ENCODE measurements at places on chromosomes 11 and 22.

GRCh38 chr11:101474666-101475065 lies 109.1 kb downstream of the TRPC6 start:
- no peak for DNase-seq

DNA sequence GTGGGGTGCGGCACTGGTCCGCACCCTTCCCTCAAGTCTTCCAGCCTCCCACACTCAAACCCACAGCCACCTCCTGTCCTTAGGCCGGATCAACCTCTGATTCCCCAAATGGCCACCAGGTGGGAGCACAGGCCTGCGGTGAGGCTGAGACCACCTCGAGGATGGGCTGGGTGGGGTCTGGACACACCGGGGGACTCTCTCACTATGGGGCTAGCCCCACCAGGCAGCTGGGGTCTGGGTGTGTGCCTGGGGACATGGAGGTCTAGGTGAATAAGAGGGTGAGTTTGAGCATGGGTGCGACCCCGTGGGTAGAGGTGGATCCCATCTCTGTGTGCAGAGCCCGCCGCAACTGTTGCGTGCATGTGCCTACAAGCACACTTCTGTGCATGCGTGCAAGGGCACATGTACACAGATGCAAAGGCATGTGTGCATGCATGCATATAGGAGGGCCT lies 32.6 kb downstream of the MYO18B start:
- no peak for DNase-seq

DNA sequence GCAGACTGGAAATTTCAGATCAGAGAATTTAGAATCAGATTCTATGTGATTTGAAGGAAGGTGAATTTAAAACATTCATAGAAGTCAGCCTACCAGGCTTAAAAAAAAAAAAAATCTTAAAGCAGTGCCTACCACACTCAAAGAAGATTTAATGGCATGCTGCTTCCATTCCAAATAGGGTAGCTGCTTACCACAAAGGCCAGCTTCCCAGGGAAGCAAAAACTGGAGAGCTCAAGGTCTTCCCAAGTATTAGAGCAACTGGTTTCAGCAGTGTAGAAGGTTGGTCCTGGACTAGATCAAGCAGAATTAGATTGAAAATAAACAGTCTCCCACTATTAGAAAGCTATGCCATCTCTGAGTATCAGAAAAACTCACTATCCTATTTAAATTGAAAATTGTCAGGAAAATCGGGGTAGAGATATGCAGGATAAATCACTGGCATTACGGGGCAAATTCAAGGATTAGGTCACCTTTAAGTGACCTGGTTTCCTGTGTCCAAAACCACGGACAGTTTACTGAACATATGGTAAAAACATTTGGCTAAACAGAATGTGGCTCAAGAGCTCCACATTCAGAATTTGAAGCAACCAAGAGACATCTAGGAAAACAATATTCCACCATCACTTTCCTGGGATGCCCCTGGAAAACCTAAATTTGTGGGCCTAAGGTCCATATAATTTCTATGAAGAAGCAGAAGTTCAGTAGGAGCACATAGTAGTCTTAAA lies 1.3 kb downstream of the C11orf42 start:
- no peak for DNase-seq

DNA sequence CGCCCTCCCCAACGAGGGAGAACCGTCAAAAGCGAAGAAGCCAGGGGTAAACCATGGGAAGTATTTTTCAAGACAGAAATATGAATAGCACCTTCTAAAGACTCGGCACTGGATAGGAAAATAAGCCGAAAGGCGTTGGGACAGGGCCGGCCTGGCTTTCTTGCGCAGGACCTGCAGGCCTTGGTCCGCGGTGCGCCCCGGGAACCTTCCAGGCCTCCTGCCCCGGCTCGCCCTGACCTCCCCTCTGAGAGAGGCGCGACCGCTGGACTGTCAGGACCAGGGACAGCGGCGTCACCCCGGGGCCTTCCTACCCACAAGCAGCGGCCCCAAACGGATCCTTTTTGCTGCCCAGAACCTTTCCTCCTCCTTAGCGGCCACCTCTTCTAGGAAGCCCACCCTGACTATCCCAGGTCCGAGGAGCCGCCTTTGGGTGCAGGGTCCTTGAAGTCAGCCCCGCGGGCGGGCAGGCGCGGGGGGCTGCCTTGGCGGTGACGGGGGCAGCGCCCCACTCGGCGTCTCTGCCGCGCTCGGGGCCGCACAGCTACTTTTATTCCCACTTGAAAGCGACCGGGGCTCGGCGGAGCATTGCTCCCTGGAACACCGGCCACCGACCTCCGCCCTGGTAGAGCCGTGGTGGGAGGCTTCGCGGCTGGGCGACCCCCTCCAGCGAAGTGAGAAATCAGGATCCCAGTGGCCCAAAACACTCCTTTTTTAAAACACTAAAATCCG lies 650 bp upstream of the MAPK11 start:
- peak; percentile 79 for DNase-seq

- no peak for DNase-seq
These were observed 34.6 kb downstream of the NFAM1 start for GRCh38 chr22:42397332-42398249.

DNA sequence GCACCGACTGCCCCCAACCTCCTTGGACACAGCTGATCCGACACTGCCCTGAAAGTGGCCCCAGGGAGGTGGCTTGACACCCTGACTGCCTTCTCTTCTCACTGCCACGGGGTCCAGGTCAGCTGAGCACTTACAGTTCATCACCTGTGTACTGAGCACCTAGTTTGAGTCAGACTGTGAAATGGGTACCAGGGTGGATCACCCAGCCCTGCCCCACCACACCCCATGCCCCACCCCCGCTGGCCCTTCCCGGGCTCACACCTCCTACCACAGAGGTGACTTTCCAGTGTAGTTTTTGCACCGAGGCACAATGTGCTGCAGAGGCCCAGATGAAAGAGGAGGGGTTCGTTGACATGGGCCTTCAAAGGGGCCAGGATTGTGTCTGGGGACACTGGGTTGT lies 59.5 kb downstream of the PRDM11 start:
- no peak for DNase-seq

- DNase-seq = no peak
These were observed 627 bp downstream of the RNF215 start for GRCh38 chr22:30386608-30386959.

- no peak for DNase-seq
These were observed 58.1 kb downstream of the RSF1 start for GRCh38 chr11:77762426-77762825.

DNA sequence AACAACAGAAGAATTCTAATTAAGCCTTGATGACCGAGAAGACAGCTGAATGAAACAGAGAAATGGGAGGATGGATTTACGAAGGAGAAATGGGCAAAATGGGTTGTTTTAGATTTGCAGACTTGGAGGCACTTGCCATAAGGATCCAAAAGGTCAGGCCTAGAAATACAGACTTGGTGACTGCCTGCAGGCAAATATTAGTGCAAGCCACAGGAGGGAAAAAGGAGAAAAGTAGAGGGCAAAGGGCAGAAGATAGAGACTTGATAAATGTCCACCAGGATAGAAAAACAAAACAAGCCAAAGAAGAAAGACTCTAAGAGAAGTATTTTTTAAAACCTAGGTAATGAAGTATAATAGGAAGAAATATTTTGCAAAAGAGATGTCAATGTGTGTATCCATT lies 13.1 kb downstream of the CCDC34 start:
- DNase-seq = peak; percentile 36

DNA sequence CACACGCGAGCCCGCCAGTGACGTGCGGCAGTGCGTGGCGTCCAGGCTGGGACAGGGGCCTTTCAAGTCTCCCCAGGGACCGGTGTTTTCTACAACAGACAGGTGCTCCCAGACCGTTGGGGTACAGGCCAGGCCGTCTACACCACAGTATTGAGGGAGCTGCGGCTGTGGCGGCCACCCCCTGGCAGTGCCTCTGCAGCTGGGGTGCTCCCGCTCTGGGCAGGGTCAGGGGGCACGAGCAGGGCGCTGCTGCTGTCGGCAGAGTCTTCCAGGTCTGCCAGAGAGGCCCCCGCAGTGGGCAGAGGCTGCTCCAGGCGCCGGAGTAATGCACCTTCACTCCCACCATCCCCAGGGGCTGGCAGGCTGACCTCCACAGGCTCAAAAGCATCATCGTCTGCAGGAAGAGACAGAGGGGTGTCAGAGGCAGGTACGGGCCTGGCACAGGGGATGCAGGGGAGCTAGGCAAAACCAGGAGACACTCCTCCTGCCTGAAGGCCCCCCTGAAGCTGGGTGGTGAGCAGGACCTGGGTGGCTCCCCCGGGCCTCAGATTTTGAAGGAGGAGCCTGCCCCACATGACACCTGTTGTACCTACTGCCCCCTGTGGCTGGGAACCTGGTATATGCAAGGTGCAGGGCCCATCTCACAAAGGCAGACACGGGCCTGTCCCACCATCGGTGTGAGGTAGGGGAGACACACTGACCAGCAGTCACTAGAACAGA lies 83.3 kb downstream of the DGCR2 start:
- DNase-seq = no peak

- DNase-seq = no peak
These were observed 7.4 kb upstream of the EEF1G start for GRCh38 chr11:62580959-62581715.

GRCh38 chr11:75298191-75298975 lies 53.1 kb downstream of the ARRB1 start:
- DNase-seq = no peak

GRCh38 chr11:88104408-88104807 lies 70.8 kb downstream of the RAB38 start:
- DNase-seq = no peak

DNA sequence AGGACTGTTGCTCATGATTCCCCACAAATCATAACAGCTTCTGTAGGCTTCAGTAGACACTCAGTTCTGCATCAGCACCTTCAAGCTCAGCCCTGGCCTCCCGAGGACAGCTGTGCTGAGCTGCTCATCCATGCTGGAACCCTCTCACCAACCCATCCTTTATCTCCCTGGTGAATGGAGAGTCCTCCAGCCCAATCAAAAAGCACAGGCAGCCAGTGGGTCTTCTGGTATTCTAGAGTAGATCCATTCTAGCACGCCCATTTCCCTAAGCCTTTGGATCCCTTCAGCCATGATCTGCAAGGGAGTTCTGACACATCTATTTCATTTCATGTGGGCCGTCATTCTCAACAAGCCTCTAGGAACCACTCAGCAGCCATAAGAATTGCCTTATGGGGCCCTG lies 44.6 kb upstream of the SPATA19 start:
- DNase-seq = no peak

DNA sequence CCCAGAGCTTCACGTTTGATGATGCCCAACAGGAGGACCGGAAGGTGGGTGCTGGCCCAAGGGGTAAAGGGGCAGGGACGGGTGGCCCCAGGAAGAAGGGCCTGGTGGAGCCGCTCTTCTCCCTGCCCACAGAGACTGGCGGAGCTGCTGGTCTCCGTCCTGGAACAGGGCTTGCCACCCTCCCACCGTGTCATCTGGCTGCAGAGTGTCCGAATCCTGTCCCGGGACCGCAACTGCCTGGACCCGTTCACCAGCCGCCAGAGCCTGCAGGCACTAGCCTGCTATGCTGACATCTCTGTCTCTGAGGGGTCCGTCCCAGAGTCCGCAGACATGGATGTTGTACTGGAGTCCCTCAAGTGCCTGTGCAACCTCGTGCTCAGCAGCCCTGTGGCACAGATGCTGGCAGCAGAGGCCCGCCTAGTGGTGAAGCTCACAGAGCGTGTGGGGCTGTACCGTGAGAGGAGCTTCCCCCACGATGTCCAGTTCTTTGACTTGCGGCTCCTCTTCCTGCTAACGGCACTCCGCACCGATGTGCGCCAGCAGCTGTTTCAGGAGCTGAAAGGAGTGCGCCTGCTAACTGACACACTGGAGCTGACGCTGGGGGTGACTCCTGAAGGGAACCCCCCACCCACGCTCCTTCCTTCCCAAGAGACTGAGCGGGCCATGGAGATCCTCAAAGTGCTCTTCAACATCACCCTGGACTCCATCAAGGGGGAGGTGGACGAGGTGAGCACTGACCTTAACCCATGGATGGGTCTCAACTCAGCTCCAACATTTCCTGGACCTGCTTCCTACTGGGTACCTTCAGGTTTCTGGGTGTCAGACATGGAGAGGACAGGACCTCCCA lies 2.0 kb downstream of the RIC8A start:
- no peak for DNase-seq

DNA sequence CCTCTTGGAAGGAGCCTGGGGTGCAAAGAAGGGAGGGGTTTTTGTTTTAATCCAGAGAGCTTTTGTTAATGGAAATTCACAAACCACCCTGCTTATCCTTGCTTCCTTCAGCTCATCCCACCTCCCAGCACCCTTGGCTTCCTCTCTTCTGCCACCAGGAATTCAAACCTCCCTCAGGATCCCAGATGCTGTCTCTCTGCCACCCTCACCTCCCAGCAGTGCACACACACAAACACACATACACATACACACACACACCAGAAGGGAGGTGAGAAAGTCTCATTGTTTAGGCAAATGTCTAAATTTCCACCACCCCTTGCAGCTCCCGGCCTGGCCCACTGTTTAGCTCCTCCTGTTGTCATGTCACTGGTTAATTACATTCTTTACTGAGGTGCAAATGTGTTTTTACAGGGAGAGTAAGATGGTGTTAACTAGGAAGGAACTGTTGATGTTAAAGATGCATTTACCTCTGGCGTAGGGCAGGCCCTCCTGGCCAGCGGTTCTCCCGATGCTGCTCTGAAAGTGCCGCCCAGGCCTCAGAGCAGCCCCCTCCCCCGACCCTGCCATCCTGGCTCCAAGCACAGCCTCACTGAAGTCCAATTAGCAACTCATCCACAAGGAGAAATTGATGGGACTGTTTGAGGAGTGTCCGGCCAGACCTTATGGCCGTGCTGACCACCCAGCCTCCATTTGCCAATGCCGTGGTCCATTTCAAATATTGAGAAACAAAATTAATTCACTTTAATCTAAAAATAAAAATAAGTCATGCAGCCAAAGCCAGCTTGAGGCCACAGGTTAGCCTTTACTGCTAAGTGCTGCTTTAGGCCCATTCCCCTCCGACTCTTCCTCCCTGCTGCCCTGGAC lies 165.4 kb downstream of the FEZ1 start:
- DNase-seq = peak; percentile 14

- DNase-seq = peak; percentile 57
These were observed 72.9 kb downstream of the PISD start for GRCh38 chr22:31588970-31589675.

DNA sequence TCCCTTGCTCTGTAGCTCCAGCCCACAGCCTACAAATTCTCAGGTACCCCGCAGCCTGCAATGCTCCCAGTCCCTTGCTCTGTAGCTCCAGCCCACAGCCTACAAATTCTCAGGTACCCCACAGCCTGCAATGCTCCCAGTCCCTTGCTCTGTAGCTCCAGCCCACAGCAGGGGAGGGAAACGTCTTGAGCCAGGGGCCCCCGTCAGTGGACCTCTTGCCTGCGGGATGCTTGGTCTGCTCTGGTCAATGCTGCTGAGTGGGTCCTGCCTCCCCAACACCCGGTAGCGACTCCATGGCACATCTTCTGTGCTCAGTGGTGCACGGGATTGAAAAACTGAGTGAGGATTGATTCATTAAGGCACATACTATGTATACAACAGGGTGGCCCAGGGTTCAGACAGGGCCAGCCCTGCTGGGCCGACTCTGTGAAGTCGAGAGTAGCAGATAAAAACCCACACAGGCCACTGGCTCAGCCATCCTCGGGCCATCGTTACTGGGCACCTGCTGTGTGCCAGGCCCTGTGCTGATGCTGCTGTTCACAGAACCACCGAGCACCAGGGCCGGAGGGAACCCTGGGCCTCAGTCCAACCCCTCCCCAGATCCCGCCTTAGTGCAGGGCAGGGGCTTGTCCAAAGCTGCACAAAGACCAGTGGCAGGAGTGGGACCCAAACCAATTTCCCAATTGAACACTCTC lies 69.7 kb downstream of the MYO7A start:
- DNase-seq = peak; percentile 36
